ENCODE measurements at places on chromosomes 7 and 10.
A peak's percentile ranks its signal among the peaks of the same experiment; 100 is the strongest.

GRCh38 chr7:45122975-45123860 lies 11.7 kb upstream of the TBRG4 start:
- no peak for DNase-seq

DNA sequence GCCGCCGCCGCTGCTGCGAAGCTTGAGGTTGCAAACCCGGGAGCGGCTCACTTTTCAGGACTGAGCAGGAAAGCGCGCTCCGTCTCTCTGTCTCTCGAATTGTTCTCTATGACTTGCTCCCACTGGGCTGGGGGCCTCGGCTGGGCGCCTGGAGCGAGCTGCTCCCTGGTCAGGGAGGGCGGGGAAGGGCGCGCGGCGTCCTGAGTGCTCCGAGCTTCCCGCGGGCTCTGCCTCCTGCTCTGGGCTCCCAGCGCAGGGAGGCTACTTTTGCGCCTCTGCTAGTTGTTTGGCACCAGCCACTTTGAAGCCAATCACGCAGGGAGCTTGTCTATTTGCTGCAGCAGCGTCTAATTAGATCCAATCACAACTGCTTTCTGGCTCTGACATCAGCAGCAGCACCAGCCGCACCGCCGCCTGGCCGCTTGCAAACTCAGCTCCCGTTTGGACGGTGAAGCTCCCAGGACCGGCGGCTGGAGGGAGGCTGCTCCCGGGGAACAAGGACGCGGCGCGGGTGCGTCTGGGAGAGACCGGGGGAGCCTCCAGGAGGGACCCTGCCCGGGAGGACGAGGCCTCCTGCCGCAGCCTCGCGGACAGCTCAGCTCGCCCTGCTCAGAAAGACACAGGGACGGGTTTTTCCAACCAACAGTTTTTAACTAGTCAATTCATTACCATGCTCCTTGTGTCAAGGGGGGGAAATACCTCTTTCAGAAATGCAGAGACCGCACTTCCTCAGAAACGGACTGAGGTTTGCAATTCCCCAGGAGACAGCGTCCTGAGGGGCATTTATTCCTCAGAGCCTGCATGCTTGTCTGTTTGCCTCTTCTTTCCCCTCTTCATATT lies at the start of gene ADARB2:
TSS of gene ADARB2 (minus strand) at position 304 of the 840 bp plus-strand sequence.
- DNase-seq: no peak

- DNase-seq: no peak
These were observed 11.4 kb downstream of the IRF5 start for GRCh38 chr7:128948976-128949760.

- DNase-seq: no peak
These were observed 54.5 kb upstream of the PFKFB3 start for GRCh38 chr10:6148251-6148701.

DNA sequence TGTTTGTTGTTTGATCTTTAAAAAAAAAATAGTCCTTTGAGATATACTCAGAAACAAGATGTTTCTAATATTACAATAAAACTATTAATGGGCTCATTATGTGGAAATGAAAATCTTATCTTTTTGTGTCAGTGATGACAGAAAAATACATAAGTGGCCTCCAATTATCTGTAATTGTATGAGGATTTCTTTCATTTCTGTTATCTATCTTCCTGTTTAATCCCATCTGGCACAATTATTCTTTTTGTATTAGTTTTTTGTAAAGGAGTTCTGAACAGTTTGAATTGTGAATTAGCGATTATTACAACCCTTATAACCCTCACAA lies 270.8 kb downstream of the BBS9 start:
- no peak for DNase-seq

DNA sequence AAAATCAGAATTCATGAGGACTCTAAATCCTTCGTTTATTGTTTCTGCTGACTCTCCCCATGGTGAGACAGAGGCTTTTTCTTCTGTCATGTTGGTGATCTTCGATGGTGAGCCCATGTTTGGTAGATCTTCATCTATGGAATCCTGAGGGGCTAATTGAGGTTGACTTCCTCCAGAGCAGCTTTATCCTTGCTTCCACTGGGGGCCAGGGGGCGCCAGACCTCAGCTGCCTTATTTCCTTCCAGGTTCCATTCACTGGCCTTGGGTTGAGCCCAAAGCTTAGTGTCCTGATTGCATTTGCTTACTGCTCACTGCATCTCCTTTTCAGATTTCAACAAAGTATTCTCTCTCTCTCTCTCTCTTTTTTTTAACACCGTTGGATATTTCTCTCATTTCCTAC lies 80.7 kb downstream of the GCC1 start:
- DNase-seq: peak; percentile 20

DNA sequence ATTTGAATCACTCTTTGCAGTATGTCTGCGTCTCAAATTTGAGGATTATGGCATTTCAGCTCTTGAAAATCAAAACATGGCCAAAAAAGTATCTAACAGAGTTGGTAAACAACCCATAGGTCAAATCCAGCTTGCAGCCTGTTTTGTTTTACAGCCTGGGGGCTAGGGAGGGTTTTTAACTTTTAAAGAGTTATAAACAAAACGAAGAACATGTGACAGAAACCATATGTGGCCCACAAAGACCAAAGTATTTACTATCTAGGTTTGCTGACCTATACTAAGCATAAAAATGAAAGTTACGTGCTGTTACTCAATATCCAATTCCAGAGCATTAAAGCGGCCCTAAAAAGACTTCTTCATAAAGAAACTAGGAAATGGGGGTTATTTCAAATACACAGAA lies 55.5 kb upstream of the STARD3NL start:
- no peak for DNase-seq

DNA sequence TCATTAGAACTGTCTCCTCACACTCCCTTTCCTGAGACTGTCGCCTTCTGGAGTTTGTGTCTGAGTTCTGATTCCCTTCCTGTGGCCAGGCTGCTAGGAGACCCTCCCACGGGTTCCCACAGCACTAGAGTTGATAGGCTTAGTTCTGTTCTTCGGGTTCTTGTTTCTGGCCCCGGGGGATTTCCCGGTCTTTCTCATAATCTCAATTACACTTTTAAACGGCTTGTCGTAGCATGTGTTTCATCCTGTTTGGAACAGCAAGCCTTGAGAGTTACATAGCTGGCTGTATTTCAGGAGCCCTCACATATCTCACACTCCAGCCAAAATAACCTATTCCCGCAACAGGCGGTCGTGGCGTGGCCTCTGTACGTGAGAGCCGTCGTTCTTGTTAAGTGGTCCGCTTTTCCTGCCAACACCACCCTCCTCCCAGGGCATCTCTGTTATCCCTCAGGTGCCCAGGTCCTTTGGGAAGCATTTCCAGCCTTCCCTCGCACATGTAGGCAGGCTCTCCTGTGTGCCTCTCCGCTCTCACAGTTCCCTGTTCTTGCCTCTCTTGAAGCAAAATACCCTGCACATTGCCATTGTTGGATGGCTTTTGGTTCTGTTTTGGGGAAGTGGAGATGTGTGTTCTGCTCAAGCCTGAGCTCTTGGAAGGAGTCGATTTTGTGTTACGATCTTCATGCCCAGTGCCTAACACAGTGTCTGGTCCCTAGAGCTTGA lies 46.0 kb downstream of the CDC123 start:
- DNase-seq: no peak

- no peak for DNase-seq
These were observed 324.3 kb downstream of the DNAJB6 start for GRCh38 chr7:157660971-157661610.

GRCh38 chr10:73017955-73018480 lies 63.4 kb upstream of the PLA2G12B start:
- peak; percentile 8 for DNase-seq

DNA sequence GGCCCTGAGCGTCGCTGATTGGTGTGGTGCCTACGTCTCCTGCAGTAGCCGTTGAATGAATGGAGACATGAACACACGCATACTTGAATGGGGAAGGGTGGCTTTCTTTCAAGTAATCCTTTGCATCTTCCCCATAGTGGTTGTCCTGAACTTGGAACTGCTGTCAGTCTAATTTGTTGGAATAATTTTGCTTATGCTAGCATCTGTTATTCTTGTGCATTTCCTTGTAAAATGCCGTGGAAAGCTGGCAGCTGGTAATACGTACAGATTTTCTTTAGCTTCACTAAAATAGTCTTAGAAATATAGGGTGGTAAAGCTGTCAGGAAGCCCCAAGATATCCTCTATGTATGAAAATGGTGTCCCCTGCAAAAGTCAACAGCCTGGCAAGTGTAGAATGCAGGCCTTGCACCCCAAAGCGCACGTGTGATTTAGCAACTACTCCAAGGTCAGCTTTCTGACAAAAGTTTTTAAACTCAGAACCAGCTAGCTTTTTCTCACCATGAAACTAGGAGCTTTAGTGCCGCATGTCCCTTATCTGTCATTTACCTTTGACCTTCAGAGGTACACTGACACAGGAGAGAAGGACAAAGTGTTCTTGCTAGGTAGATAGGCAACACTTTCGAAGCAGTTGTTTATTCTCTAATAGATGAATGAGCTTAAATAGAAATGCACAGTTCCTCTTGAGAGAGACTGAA lies 70.8 kb downstream of the RBM33 start:
- DNase-seq: no peak

- DNase-seq: no peak
These were observed 110.3 kb downstream of the BMPER start for GRCh38 chr7:34015651-34016050.

DNA sequence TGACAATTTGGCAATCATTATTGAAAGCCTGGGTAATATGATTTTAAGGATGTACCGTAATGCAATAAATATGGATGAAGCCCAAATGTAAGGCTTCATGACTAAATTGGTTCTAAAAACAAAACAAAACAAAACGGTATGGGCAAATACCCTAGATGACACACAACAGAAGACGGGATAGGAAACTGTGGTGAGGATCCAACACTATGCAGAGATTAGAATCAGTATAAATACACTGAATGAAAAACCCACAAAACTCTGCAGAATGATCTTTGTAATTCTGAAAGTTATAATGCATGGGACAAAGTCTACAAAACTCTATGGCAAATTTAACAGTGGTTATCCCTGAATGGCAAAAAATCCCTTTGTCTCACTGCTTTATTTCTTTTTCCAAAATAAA lies 57.6 kb downstream of the MALSU1 start:
- DNase-seq: no peak

DNA sequence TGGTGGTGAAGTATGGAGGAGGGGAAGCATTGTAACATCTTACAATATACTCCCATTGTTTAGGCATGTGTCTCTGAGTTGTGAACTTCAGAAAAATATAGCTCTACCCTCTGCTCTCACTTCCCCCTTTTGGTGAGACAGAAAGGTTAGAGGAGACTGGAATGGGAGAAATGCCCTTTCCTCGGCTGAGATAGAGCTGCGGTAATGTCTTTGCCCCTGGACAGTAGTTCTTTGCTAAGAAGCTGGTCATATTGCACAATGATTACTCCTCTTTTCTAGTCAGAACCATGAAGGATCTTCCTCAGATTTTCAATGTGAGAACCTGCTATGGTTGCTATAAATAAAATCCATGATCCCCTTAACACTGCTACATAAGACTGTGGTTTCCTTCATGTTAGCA lies 171.0 kb downstream of the SEM1 start:
- no peak for DNase-seq

DNA sequence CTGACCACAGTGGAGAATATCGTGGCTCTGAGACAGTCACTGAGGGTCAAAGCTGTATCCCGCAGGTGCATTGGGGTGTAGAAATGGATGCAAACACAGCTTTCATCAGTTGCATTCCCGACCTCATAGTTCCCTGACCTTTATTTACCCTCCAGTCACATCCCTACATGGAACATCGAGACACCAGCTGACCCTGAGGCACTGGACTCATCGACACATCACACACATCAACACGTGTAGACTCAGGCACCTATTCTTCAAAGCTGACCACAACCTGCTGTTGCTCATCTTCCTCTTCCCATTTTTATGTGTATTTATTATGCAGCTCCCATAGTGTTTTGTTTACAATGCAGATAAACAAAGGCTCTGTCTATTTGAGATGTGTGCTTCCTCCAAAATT lies 396.9 kb upstream of the NRP1 start:
- no peak for DNase-seq

DNA sequence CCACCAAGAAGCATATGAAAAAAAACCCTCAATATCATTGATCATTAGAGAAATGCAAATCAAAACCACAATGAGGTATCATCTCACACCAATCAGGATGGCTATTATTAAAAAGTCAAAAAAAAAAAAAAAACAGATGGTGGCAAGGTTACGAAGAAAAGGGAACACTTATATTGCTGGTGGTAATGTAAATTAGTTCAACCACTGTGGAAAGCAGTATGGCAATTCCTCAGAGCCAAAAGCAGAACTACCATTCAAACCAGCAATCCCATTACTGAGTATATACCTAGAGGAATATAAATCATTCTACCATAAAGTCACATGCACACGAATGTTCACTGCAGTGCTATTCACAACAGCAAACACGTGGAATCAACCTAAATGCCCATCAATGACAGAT lies 46.0 kb downstream of the CNOT4 start:
- DNase-seq: no peak

- DNase-seq: no peak
These were observed 35.8 kb upstream of the SDHAF3 start for GRCh38 chr7:97081521-97082300.

DNA sequence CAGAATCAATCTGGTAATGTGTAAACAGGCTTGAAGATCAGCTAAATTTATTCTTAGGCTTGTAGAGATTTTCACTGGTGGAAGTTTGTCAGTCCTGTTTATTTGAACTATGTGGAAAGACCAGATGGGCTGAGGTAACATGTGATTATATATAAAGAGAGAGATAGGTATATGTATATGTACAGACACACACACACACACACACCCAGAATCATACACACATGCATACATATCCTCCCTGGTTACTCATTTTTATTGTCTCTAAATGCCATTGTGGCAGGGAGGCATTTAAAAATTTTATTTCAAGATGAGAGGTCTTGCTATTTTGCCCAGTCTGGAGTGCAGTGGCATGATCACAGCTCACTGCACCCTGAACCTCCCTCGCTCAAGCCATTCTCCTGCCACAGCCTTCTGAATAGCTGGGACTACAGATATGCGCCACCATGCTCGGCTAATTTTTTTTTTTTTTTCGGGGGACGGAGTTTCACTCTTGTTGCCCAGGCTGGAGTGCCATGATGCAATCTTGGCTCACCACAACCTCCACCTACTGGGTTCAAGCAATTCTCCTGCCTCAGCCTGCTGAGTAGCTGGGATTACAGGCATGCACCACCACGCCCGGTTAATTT lies 78.1 kb upstream of the CYTH3 start:
- DNase-seq: no peak

DNA sequence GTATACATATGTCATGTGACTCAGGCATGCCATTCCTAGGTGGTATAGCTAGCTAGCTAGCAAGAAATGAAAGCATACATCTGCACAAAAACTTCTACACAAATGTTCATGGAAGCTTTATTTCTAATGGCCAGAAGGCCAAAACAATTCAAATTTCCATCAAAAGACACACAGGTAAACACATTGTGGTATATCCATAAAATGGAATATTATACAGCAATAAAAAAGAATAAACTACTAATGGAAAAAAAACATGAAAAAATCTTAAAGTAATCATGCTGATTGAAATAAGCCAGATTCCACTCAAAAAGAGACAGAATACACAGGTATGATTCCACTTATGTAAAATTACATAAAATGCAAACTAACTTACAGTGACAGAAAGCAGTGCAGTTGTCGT lies 154.3 kb downstream of the MACC1 start:
- DNase-seq: no peak

GRCh38 chr7:116727432-116728009 lies 55.5 kb downstream of the MET start:
- DNase-seq: no peak

GRCh38 chr7:90119178-90119971 lies 34.9 kb upstream of the STEAP1 start:
- peak; percentile 13 for DNase-seq

- DNase-seq: no peak
These were observed 2.0 kb upstream of the GTPBP4 start for GRCh38 chr10:986137-986825.

GRCh38 chr7:103524042-103524907 lies 78.3 kb upstream of the SLC26A5 start:
- DNase-seq: peak; percentile 39

- peak; percentile 47 for DNase-seq
These were observed at the start of gene ENTPD1 for GRCh38 chr10:95756041-95756761. TSS of gene ENTPD1 (plus strand) at chr10:95756163. CDS start at chr10:95756240, 77 bp downstream.

All from AG08396 (cell line).